ENCODE measurements at places on chromosomes 7 and 10. TPM values are rescaled to one million over a fixed set of nuclear protein-coding genes. Genes with fewer than 3 reads are reported as not detected.

The ADAP1 gene
- total RNA-seq = 62.8 TPM

The PVRIG gene
- total RNA-seq = 21.7 TPM

The NME8 gene
- not detected for total RNA-seq

The CHPF2 gene
- total RNA-seq = 43.8 TPM

The FBXO24 gene
- total RNA-seq = 0.37 TPM

The MKI67 gene
- total RNA-seq = 163 TPM

The DENND2A gene
- not detected for total RNA-seq

The SERPINE1 gene
- total RNA-seq = 0.23 TPM

The PLEKHS1 gene
- not detected for total RNA-seq

The STEAP2 gene
- not detected for total RNA-seq

The CFAP46 gene
- not detected for total RNA-seq

All from activated T-helper 2 cell treated with anti-CD3 and anti-CD28 coated beads, Interferon-gamma antibody, Interleukin-2, Interleukin-4, amounts not matched to agents 10 μg/mL and 5 μg/mL and 100 μg/mL, durations not matched to agents 14 hours and 24 hours and 36 hours (primary cell).